ENCODE measurements at places on chromosomes 2 and 18.

GRCh38 chr2:229571243-229571642 lies 143.1 kb downstream of the DNER start:
- DNase-seq = no peak

GRCh38 chr2:43049836-43050801 lies 176.3 kb downstream of the ZFP36L2 start:
- no peak for DNase-seq

DNA sequence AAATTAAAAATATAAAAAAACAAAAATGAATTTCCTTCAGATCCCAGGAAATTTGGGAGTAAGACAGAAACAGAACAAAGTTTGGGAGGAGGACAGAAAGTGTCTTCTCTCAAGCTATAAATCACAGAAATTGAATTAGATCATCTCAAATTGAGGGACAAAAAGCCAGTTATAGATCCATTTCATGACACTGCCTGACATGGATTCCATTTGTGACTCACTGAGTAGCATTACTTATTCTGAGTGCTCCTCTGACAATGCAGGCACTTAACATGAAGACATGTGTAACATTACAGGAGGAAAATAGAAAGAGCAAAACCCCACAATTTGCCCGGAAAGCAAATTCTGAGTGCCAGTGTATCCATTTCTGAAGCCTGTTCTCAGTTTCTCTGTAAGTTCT lies 63.9 kb upstream of the CREB1 start:
- no peak for DNase-seq

- no peak for DNase-seq
These were observed 28.3 kb upstream of the EPHA4 start for GRCh38 chr2:221600388-221600787.

DNA sequence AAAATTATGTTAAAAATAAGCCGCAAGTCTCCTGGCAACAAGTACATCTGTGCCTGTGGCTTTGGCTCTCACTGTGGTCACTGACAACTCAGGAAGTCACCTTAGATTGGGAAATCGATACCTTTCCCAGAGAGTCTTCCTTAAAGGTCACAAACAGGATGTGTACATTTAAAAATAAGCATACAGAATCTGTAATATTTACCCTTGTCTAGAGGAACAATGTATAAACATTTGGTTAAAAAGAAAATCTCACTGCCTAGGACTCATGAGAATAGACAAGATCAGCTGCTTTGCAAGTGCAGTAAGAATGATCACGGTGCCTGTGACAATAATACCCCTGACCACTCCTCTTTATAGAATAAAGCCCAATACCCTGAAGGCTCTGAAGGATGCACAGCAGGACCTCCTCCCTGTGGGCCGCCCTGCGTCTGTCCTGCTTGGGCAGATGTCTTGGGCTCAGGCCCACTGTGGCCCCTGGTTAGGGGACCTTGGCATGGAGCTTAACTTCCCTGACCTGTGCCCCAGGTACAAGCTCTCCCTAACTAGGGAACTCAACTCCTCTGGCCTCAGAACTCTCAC lies 98.0 kb upstream of the MGAT4A start:
- no peak for DNase-seq

GRCh38 chr2:210456571-210456970 lies 20.0 kb downstream of the LANCL1 start:
- DNase-seq = no peak

GRCh38 chr18:12458771-12459170 lies 51.0 kb downstream of the PRELID3A start:
- no peak for DNase-seq

GRCh38 chr2:208361077-208361441 lies 45.5 kb upstream of the PTH2R start:
- no peak for DNase-seq

DNA sequence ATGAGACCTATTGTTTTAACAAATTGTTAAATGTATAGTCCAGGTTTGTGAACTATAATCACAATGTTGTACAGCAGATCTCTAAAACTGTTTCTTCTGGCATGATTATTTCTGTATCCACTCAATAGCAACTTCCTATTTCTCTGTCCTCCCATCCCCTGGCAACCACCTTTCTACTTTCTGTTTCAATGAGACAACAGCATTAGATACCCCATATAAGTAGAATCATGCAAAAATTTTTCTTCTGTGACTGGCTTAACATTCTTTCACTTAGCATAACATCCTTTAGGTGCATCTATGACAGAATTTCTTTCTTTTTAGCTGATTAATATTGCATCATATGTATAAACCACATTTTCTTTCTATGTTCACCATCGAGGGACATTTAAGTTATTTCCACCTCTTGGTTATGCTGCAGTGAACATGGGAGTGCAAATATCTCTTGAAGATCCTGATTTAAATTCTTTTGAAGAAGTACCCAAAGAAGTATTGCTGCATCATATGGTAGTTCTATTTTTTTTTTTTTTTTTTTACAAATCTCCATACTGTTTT lies 713.5 kb downstream of the LRP1B start:
- DNase-seq = no peak

- DNase-seq = no peak
These were observed 64.1 kb upstream of the CNGA3 start for GRCh38 chr2:98282109-98282508.

DNA sequence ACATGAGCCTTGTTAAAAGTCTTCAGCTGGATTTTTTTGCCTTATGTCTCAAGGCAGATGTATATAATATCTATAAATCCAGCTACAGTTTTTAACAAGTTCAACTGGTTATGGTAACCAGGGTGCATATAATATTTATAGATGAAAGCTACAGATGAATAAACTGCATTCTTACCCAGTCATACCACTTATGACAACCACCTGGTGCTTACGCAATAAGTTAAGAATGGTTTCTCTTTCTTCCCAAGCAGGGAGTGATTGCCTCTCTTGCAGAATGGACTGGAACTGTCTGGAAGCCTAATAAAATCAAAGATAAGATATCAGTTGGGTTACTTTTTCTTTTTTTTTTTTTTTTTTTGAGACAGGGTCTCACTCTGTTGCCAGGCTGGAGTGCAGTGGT lies 19.6 kb downstream of the DHX57 start:
- no peak for DNase-seq

- no peak for DNase-seq
These were observed 202.9 kb downstream of the MIB1 start for GRCh38 chr18:21943456-21943855.

- no peak for DNase-seq
These were observed 43.5 kb downstream of the SLC38A11 start for GRCh38 chr2:164911832-164912231.

DNA sequence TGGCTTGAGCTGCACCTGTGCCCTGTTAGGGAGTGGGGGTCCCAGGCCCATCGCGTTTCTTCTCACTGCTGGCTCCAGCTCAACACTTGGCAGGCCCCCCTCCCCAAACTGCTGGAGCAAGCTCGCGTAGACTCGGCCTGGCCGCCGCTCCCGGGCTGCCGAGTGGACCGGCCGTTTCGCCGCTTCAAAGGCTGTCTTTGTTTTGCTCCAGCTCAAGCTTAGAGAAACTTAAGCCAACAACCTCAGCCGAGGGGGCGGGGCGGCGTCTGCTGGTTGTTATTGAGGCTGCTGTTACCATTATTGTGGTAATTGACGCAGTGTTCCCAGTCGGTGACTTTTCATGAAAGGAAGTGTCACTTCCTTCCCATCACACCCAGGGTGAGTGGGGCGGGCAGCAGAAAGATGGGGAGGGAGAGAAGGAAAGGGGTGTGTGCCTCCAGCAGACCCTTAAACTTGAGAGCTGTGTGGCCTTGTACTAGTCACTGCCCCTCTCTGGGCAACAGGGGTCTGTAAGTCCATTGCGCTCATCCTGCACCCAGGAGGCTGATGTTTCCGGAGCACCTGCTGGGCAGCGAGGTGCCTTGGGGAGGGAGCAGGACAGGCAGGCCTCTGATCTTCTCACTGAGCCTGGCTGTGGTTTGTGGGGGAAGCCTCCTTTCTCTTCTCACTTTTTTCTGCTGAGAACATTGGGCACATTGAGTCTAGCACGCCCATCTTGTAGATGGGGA lies 2.1 kb downstream of the ARID5A start:
- DNase-seq = peak; percentile 73

- DNase-seq = no peak
These were observed 22.2 kb downstream of the ZSCAN30 start for GRCh38 chr18:35267809-35268208.

DNA sequence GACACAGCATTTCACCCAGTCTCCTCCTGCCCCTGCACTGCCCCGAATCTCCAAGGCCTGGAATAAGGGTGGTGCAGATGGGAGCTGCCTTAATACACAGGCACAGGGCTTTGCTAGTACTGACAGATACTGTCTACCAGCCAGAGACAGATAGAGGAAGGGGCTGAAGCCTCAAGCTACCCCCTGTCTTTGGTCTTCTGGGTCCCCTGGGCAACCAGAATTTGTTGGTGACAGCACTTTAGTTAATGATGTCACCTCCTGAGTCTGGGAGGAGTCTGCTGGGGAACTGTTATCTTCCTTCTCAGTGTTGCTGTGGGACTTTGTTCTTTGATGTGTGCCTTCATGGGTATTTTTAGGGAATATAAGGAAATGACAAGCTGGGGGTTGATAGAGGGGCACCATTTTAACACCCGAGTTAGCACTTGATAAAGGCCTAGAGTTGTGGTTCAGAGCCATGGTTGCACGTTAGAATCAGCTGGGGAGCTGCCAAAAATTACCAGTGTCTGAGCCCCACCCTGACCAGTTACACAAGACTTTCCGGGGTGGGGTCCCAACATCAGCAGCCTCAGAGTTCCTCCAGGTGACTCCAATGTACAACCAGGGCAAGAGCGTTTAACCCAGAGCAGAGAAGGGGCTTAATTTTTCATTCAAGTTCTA lies 136.8 kb downstream of the SMAD7 start:
- DNase-seq = no peak

DNA sequence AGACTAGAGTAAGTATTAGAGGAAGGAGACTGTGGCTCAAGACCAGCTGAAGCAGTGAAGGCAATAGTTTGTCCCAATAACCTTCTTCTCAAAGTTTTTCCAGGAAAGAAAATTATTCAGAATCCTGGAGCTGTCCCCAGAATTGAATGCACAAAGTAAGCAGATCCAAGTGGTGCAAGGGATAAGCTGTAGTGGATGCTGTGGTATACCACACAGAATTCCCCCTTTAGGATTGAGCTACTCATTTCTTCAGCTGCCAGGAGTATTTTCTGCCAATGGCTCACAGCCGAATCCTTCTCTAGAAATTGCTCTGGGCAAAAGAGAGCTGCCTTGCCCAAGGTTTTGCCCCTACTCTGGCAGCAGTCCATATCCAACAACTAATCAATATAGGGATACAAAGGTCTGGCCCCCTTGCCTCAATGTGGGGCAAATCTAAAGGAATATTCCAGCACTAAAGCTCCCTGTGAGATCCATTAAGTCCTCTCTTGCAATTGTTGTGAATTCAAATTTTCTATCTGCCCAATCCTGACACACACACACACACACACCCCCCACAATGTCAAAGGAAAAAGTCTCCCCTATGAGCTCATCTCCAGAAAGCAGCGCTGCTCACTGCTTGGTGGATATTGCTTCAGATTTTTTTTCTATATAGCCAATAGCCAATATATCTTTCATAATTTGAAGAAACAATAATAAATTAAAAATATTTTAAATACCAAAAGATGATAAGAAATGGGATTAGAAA lies 18.4 kb upstream of the TCF7L1 start:
- DNase-seq = no peak

- no peak for DNase-seq
These were observed 17.4 kb downstream of the SLC38A11 start for GRCh38 chr2:164937864-164938401.

DNA sequence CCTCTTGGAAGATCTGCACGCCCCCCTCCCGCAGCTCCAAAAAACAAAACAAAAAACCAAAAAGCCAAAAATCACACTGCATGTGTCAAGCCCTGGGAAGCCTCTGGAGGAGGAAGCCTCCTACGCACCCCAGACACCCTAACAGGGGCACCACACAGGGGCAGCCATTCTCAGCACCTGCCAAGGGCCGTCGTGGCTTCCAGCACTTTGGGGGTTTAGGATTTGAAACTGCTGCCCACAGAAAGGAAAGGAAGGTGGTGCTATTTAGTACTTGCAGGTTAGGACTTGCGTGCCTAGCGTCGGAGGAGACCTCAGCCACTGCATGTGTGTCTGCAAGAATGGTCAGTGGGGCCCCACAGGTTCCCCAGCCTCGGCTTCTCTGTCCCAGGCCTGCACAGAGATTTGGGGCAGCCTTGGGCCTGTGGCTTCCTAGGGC lies 419 bp upstream of the GPR55 start:
- no peak for DNase-seq

GRCh38 chr2:189412330-189412953 lies 28.8 kb upstream of the WDR75 start:
- no peak for DNase-seq

DNA sequence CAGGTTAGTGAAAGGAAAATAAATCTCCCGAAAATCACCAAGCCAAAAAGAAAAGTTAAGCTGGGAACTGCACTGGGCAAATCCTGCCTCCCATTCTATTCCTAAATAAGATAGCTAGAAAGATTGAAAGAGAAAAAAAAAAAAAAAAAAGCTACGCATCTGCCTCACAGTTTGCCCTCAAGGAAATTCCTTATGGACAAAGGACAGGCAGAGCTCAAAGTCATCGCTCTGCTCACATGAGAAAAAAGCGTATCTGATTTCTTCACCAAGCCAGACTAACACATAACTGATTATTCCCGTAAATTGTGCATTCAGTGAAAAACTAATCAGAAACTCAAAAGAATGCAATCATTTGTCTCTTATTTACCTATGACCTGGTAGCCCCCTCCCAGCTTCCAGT lies 50.0 kb downstream of the PUM2 start:
- no peak for DNase-seq

DNA sequence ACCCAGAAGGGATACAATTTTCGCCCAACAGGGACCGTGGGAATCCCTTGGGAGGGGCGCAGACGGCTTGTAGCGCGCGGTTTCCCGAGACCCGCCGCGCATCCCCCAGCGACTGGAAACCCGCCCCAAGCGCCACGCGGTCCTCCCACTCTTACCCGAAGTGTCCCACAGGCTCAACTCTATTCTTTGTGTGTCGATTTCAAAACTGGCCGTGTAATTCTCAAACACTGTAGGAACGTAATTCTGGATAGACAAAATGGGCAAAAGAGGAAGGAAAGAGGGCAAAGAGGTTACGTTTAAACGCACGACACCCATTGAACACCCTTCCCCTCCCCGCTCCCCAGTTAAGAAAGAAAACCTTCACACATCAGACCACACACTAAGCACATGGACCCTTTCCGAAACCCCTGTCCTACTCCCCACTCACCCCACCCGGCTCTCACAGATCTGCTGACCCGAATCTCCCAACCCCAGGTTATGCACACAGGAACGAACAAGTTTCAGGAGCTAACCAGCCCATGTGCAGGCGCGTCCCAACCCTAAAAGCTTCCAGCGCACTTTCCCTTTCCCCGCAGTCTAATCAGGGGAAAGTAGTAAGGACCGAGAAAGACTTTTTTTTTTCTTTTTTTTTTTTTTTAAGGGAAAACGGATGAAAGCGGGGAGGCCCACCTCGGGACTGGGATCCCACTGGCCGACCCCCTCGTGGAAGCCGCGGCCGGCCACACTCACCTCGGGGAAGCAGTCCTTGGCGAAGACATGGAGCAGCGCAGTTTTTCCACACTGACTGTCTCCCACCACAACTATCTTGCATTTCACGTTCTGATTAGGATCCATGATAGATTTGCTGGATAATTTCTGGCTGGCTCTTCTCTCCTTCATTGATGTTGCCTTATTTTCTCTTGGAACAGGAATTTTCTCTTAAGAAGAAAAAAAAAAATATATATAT lies 655 bp downstream of the RND3 start:
- no peak for DNase-seq
